ENCODE measurements at places on chromosomes 2 and 18.

- DNase-seq = no peak
These were observed 274.6 kb downstream of the AFF3 start for GRCh38 chr2:99867770-99868169.

- peak; percentile 75 for DNase-seq
These were observed 83.7 kb upstream of the RBM44 start for GRCh38 chr2:237714690-237715458.

DNA sequence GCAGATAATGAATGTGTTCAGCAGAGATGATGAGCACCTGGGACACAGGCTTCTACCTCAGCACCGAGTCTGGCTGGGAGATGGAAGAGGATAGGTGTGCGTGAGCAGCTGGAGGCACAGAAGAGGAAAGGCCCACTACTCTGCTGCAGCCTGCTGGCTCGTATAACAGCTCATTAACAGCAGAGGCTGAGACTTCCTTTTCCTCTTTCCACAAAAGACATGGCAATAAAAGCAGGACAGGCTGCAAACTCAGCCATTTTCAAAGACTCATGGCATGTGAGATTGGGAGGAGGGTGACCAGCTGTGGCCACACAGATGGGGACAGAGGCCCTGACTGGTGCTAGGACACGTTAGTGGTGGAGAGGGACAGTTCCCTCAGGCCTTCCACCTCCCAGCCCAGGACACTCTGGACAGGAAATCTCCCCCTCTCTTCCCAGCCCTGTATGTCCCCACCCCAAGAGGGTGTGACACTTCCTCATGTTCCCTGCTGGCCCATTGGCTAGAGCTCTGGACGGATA lies 60.3 kb downstream of the CACNB4 start:
- DNase-seq = no peak

DNA sequence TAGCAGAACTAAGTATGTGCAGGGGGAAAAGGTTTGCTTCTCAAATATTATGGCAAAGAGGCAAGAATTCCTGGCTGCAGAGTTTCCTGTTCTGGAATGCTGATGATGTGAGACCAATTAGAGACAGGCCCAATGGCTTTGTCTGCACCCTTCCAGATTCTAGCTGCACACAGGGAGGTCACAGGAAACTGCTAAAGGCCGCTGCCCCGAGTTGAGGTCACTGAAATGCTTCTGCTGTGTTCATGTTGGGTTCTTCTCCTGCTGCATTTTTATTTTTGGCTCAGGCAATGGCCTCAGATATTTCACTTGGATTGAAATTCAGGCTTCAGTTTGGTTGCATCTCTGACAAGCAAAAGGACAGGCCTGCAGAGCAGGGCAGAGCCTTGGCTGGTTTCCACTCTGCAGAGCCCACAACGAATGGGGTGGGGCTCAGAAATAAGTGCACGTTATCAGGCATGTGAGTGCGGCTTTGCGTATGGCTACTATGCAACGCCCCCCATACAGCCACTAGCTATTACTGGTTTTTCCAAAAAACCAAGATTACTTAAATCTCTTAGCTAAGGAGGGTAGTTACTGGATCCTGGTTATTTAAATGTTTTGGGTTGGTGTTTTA lies 66.9 kb upstream of the FZD5 start:
- no peak for DNase-seq

DNA sequence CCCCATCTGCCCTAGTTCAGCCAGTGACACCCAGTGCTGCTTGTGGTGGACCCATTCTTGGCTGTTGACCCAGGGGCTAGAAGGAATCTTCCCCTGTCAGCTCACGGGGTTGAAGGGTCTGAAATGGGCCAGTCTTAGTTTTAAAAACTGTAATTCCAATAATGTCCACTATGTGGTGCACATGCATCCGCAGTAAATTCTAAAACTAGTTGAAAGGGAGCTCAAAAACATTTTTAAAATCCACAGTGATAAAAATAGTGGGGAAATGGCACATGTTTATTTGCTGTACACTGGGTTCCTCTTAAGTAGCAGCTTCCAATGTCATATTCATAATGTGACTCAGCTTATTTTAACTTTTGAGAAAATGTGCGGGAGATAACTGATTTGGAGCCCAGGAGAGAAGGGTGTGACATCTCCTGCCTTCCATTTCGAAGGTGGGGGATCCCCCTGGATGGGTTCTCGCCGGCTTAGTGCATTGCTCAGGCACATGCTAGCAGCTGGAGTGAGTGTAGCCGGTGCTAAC lies 32.8 kb downstream of the GRHL1 start:
- DNase-seq = no peak

DNA sequence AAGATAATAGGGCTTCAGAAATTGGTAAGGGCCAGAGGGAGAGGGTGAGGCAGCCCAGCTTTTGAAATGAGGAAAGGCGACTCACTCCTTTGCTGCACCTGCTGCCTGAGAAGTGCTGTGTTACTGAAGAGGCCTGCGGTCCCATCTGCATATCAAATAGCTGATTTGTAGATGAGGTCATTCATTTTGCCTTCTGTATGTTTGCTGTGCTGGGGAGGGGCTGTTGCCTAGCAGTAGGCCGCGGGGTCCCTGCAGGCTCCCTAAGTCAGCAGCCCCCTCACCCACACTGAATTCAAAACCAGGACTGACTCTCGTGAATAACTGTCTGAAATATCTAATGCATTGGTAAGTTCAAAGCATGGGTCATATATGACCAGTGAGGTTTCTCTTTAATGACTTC lies 377.2 kb downstream of the SOX11 start:
- no peak for DNase-seq

GRCh38 chr2:25917832-25918231 lies 39.5 kb upstream of the ASXL2 start:
- no peak for DNase-seq

GRCh38 chr2:154187948-154188347 lies 316.2 kb downstream of the GALNT13 start:
- no peak for DNase-seq

DNA sequence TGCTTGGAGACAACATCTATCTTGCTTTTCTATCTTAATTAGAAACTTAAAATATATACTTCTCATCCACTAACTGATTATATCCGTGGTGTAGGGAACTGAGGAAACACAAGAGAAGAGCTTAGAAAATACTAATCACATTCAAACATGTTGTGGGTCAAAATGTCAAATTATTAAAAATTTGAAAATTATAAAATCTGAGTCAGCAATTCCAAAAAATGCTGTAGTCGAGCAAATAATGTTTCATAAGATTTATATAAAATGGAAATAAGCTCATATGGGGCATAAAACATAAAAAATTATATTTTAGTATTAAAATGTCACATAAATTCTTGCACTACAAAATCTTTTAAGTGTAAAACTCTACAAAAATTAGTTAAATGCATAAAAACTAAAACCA lies 29.2 kb downstream of the SF3B1 start:
- no peak for DNase-seq

DNA sequence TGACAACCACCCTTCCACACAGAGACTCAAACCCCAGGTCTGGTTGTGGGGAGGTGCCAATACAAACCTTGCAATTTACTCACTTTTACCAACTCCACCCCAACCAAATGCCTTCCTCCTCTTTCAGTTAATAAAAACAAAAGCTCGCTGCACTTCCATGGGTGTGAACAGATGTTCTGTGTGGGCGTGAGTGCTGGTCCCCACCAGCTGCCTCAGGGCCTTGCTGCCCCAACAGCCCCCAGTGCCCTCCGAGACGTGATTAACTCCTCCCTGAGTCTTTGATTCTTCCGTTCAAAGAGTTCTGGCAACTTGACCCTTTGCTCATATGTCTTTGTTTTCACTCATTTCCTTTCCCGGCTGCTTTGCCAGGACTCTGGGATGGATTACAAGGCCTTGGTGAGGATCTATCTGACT lies 258.9 kb upstream of the CXCR4 start:
- no peak for DNase-seq

DNA sequence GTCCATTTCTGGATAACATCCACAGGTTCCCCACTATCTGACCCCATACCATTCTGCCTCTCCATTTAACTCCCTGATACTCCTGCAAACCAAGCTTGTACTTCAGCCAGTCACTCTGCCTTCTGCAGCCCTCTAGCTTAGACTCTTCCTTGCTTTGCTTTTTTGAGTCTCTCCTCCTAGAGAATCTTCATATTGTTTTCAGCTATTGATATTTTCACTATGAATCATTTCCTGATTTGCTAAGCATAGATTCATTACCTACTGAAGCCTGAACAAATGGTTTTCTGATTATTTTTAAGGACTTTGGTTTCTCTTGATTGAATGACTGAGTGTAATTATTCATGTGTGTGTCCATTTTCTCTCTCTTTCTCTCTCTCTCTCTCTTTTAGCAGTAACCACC lies 2102.3 kb upstream of the CELF4 start:
- no peak for DNase-seq

DNA sequence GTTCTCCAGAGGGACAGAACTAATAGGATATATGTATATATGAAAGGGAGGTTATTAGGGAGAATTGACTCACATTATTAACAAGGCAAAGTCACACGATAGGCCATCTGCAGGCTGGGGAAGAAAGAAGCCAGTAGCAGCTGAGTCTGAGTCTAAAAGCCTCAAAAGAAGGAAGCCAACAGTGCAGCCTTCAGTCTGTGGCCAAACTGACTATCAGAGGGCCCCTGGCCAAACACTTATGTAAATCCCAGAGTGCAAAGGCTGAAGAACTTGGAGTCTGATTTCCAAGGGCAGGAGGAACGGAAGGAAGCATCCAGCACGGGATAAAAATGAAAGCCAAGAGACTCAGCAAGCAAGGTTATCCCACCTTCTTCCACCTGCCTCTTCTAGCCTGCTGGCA lies 108.0 kb upstream of the LDLRAD4 start:
- DNase-seq = no peak

GRCh38 chr18:58032233-58032632 lies 11.8 kb upstream of the NEDD4L start:
- peak; percentile 44 for DNase-seq

GRCh38 chr2:224545884-224546644 lies 39.1 kb downstream of the CUL3 start:
- DNase-seq = no peak

DNA sequence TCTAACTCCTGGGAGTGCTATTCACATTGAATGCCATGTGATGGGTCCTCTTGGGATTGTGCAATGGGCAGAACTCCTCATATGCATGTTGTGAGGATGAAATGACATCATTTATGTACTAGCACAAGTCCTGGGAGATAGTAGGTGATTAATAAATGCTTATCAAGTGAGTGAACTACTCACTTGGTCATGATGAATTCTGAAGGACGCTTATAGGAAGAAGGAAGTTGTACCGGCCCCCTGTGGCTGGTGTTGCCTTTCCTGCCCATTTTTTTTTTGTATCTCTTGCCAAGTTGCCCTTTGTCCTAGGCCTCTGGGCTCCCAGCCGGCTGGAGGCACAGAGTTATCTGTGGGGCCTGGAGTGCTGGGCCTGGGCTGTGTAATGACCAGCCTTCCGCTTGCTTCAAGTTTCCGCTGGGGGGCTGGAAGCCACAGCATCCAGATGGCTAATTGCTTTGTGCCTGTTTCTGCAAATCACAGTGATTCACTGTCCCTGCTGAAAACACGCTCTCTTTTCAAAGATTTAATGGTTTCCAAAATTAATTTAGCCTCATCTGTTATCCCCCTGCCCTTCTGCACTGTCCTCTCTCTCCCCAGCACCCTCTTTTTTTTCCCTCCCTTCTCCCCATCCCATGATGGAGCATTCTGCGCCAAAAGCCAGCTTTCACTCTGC lies 33.7 kb upstream of the MRPL33 start:
- no peak for DNase-seq

DNA sequence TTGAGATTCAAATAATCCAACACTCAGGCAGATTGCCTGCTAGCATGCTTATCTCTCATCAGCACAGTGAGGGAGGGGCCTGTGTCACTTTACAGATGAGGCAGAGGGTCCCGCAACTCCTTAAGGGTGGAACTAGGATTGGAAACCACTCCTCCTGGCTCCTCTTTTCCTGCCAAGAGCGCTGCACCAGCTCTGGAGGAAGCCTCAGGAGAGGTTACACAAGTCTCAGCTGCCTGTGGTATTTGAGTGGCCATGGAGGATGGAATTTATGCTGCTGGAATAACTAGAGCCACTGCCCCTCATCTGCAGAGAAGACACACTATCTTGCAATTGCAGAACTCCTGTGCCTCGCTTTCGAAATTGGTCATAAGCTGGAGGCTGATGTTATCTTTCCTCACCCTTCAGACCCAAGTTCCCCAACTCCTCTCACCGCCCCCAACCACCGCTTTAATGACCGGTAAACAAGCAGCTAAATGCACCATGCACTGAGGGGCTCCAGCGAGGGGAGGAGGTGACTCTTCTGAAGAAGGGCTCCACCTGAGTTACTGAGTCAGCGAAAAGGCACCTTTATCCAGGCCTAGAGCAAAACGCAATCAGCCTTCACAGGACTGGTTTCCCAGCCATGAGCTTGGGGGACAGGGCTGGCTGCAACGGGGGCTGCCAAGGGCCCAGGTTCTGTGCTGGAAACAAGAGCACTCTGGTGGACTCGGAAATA lies 245.8 kb downstream of the SOX11 start:
- DNase-seq = no peak

DNA sequence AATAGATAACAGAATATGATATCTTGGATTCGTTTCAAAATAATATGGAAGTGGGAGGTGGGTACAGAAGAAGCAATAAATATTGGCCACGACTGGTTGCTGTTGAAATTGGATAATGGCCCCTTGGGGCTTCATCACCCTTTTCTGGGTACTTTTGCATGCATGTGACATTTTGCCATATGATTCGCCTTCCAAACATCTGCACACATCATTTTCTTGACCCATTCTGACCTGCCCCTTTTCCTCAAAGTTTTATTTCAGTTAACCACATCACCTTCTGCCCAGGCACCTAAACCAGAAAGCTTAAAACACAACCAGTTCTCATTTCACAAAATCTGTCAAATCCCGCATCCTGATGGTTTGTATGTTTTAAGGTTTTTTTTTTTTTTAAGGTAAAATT lies 116.7 kb upstream of the AGAP1 start:
- no peak for DNase-seq

- DNase-seq = no peak
These were observed 80.3 kb downstream of the OSBPL1A start for GRCh38 chr18:24317370-24317769.

GRCh38 chr2:47632754-47633153 lies 150.2 kb upstream of the MSH6 start:
- no peak for DNase-seq

DNA sequence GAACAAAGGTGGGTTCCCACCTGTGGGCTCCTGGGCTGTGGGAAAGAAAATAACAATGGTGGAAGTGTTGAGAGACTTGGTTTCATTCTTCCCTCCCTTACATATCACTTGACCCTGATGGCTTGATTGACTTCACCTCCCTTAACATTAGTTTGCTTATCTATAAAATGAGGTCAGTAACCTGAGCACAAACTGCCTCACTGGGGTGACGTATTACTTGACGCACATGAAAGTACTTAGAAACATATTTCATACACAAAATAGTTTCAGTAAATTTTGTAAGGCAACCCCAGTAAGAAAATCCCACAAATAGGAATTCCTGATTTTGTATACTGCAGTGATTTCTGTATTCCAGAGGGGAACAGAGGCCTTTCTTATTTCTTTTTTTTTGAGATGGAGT lies 29.4 kb upstream of the LPIN2 start:
- DNase-seq = no peak

- DNase-seq = peak; percentile 79
These were observed at the start of gene SLC1A4 for GRCh38 chr2:64989126-64989981. SLC1A4 (plus strand) TSS chr2:64989399; CDS start chr2:64989644, 245 bp downstream.

All from thyroid gland (tissue), 4 donors.